ENCODE measurements at places on chromosomes 3 and 15. TPM values are rescaled to one million over a fixed set of nuclear protein-coding genes. Genes with fewer than 3 reads are reported as not detected.

The MAP6D1 gene
- 1.6 TPM for total RNA-seq

- DNase-seq = no peak
Observed at GRCh38 chr3:152491922-152492321, 223.2 kb downstream of the MBNL1 start.

GRCh38 chr3:33729993-33730392 lies 11.9 kb upstream of the CLASP2 start:
- DNase-seq = no peak

GRCh38 chr15:48965972-48966371 lies 2.3 kb upstream of the SHC4 start:
- no peak for DNase-seq

- DNase-seq = no peak
Observed at GRCh38 chr3:45628746-45629145, 34.2 kb downstream of the LIMD1 start.

Data from right cardiac atrium (tissue), 5 donors.